Stimulated activated CD8-positive, alpha-beta memory T cell treated with anti-CD3 and anti-CD28 coated beads, Interleukin-15, amount 100 ng/mL, for 24 hours (primary cell): ENCODE measurements at places on chromosomes 16 and 17.

- DNase-seq, result no peak
Observed at GRCh38 chr17:53607475-53607874, 215.3 kb upstream of the KIF2B start.

GRCh38 chr16:24116989-24117388, 139.1 kb upstream of the CACNG3 start:
- no peak for DNase-seq

DNA sequence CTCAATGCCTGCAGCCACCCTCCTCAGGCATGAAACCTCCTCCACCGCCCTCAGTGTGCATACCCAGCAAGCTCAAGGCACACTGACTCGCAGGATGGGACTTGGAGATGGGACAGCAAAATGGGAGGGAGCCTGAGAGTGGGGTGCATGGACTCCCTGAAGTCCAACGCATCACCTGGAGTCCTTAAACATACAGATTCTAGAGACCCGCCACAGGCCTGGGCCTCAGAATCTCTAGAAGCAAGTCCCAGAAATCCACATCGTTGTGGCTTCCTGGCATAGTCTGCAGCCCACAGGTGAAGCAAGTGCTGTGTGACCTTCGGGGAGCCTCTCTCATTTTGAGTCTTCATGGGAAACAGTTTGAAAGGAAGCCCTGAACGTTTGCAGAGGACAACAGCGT, 3.6 kb upstream of the TBX21 start:
- no peak for DNase-seq

DNA sequence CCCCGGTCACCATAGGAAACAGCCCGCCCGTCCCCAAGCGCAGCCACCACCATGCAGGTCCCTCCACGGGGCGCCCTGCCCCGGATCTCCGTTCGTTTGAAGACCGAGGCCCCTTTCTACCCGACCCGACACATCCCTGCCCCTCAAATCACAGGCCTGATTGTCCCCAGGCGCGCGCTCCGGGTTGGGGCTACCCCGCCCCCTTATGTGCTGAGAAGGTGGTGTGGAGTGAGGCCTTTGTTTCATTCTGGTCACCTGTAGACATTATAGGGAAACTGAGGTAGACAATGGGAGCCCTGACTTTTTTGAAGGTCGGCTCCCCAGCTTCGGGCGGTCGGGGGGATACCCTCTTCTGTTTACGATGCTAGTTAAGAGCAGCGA, 763 bp upstream of the ACTG1 start:
- no peak for DNase-seq

- no peak for DNase-seq
Observed at GRCh38 chr17:38621538-38621937, 15.8 kb upstream of the SRCIN1 start.

- DNase-seq, result no peak
Observed at GRCh38 chr17:61825448-61826137, 37.7 kb downstream of the BRIP1 start.

DNA sequence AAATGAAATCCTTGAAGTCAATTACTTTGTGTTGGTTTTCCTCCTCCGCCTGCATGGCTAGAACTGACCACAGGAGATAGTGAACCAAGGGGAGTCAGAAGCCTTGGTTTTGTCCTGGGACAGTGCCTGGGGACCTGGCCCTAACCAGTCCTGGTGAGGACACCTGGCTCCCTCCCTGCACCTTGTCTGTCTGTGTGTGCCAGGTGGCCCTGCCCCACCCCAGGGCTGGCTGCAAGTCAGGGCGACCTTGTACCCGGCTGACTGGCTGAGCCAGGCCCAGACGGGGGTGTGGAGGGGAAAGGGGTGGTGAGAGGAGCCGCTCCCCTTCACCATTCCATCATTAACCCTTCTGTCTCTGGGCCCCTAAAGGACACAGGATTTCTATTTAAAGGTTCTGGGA, 3.4 kb downstream of the RAPGEFL1 start:
- DNase-seq, result no peak
